ENCODE measurements at places on chromosomes 3 and 15. TPM values are rescaled to one million over a fixed set of nuclear protein-coding genes. Genes with fewer than 3 reads are reported as not detected.

GRCh38 chr15:99090938-99091337 is 13.9 kb upstream of the SYNM start:
- DNase-seq: no peak

GRCh38 chr15:28051955-28052633 is 47.0 kb downstream of the OCA2 start:
- no peak for DNase-seq

DNA sequence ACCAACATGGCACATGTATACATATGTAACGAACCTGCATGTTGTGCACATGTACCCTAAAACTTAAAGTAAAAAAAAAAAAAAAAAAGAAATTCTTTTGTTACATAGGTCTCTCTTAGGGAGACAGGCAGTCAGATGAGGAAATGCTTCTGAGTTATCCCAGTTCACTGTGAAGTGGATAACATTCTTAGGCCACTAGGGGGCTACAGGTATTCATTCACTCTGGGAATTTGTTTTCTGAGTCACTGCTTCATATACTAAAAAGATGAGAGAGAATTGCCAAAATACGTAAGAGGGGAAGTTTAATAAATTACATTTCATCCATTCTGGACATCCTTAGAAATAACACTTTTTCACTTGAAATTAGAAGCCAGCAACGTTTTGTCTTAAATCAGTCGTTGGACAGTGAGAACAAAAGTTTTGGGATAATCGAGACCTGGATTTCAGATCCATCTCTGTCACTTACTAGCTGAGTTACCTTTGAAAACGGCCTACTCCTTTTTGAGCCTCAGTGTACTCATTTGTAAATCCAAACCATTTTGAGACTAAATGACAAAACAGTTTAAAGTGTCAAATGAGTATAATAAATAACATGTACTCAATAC is 738.4 kb upstream of the ALCAM start:
- DNase-seq: no peak

GRCh38 chr3:6994081-6994668 is 133.3 kb downstream of the GRM7 start:
- DNase-seq: no peak

- DNase-seq: no peak
Measured at GRCh38 chr15:35198197-35198596, 113.1 kb upstream of the NANOGP8 start.

DNA sequence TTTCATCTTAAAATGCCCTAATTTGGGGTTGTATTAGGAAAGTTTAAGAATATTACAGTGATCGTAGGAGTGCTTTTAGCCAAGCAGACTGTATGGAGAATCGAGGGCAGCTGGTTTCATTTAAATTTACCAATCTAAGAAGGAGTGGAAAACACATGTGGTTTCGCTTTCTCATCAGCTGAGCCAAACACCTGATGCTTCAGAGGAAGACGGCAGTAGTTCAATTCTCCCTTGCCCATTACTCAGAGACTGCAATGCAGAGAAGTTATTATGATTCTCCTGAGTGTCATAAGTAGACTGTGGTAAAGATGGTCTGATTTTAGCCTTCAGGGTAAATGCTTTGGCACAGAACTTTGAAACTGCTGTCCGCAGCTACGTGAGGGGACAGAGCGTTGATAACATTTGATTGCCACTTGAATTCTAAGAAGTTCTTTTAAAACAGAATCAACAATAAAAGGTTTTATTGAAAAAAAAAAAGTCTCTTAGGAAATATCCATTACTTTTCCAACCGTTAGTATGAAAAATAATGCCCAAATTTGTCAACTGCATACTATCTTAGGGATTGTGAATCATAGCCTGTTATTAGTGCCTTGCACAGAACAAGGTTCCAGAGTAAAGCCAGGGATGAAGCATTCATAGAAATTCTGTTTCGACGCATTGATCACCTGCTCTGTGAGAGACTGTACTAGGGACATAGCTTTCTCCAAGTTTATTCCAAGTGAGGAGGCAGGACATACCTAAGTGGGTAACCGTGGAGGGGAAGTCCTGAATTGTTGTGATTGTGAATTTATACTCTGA is 25.6 kb downstream of the LYSMD4 start:
- no peak for DNase-seq

- DNase-seq: peak; percentile 95
Measured at GRCh38 chr15:76905013-76905839, at the start of gene SCAPER. TSS of gene SCAPER (minus strand) at chr15:76905340. CDS start at chr15:76883817, 21,523 bp downstream.

DNA sequence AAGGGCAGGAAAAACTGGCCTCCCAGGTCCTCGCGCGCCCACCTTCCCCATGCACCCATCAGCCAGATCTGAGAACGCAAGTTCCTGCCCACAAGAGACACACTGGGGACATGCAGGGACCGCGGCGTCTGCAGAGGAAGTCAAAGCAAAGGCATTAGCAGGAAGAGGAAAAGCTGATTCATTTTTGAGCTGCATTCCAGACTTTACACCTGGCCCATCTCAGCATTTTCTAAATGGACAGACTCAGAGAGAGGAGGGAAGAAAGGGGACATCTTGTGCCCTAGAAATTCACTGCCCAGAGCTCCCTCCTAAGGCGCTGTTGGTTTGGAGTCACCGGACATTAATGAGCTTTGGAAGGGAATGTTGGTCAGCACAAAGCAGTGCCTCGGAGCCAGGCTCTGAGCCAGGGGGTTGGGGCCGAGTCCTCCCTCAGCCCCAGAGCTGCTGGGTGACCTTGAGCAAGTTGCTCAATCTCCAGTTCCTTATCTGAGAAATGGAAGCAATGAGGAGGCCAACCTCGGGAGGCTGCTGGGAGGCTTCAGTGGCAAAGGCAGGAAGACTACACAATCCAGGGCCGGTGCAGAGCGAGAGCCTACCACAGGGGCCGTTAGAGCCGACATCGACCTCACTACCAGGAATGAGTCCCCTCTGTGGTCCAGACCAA is 150.5 kb upstream of the IQSEC1 start:
- no peak for DNase-seq

- DNase-seq: no peak
Measured at GRCh38 chr15:25725758-25726157, 137.4 kb downstream of the ATP10A start.

- DNase-seq: no peak
Measured at GRCh38 chr3:86869566-86869965, 121.4 kb downstream of the VGLL3 start.

GRCh38 chr3:147398813-147399534 is 7.4 kb downstream of the ZIC4 start:
- DNase-seq: no peak

DNA sequence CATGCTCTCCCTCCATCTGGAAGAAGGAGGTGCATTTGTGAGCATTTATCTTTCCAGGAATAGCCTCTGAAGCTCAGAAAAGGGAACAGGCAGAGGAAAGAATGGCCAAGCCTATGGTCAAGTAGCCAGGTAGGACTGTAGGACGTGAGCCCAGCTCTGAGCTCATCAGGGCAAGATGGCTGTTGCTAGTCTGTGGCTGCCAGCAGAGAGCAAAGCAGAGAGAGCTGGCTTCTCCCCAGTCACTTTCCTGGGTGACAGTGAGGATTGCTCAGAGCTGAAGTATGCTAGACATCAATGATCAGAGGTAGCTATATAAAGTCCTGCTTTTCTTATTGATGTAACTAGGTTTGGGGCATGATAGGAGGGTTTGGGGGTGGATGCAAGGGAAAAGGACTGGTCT is 146.1 kb upstream of the SLC24A5 start:
- no peak for DNase-seq

- no peak for DNase-seq
Measured at GRCh38 chr3:126609909-126610308, 45.0 kb downstream of the TXNRD3 start.

- DNase-seq: no peak
Measured at GRCh38 chr3:133954717-133955360, 59.2 kb upstream of the RAB6B start.

DNA sequence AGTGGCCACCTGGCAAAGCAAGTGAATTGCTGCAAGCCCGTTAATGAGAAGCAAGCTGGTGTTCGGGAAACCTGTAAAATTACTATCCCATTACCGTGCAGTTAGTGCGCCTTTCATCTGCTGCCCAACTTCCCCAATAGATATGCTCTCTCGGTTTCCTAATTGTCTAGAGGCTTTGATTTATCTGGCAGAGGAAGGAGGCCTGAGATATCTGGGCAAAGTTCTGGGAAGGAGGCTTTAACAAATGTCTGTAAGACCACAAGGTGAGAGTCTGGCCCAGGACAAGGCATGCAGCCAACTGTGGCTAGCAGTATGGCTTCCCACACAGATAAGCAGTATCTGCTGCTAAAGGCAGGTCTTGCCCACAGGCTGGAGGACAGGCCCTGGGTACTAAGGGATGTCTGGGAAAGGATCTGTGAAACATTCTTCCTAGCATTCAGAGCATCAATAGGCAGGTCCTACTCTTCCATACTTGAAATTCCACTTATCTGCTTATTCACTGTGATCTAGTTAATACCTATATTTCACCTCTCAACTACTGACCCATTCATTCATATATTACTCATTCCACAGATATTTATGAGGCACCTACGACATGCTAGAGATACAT is 130.0 kb upstream of the SLC2A2 start:
- DNase-seq: no peak

DNA sequence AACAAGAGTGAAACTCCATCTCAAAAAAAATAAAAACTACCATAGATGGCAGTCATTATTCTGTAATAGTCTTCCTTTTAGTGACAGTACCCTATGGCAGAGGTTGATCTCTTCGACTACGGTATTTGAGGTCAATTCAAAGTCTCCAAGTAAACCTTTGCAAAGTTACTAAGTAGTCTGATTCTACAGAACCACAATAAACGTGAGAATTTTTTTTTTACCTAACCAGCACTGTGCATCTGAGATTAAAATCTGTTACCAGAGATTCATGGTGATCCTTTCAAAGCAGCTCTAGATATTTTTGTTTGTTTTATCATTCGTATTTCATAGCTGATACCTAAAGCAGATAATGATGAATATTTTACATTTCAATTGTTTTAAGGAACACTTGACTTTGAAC is 86.6 kb upstream of the CHD2 start:
- no peak for DNase-seq

DNA sequence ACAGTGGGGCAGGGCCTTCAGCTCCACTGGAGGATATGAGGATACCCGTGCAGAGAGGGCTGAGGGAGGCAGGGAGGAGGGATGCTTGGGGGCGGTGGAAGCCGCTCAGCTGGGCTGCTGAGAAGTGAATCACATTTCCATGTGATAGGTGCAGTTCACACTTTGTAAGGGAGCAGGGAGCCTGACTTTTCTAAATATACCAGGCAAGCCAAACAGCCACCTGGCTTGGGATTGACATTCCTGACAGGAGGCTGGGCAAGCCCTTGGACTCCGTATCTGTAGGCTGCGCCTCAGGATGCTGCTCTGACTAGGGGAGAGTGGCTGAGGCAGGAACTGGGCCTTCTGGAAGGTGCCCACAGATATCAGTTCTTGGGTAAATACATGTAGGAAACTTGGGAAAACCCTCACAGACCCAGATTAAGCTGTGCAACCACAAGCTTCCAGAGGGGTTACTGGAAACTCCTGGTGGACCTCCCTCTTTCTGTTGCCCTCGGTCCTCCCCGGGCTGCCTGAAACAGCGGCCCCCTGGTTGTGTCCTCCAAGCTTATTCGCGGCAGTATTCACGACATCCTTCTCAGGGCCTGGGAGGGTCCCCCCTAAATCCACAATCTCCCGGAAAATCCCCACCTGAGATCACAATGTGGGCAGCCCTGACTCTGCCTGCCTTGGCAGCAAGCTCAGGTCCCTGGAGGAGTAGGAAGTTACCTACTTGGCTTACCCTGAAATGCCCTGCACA is 33.0 kb upstream of the ADCY5 start:
- no peak for DNase-seq

- DNase-seq: no peak
Measured at GRCh38 chr15:101639667-101640066, 12.5 kb downstream of the TM2D3 start.

The GPR15 gene
- 0.52 TPM for total RNA-seq

The TM4SF1 gene
- total RNA-seq: not detected

The DZIP1L gene
- total RNA-seq: 0.22 TPM

The PCOLCE2 gene
- total RNA-seq: 1.3 TPM

Data from activated naive CD8-positive, alpha-beta T cell treated with anti-CD3 and anti-CD28 coated beads for 36 hours (primary cell).